Activated T-cell treated with anti-CD3 and anti-CD28 coated beads for 48 hours (primary cell): ENCODE measurements at places on chromosomes 16 and 17.

GRCh38 chr16:65515193-65515592 is 393.3 kb upstream of the CDH11 start:
- DNase-seq, result no peak

DNA sequence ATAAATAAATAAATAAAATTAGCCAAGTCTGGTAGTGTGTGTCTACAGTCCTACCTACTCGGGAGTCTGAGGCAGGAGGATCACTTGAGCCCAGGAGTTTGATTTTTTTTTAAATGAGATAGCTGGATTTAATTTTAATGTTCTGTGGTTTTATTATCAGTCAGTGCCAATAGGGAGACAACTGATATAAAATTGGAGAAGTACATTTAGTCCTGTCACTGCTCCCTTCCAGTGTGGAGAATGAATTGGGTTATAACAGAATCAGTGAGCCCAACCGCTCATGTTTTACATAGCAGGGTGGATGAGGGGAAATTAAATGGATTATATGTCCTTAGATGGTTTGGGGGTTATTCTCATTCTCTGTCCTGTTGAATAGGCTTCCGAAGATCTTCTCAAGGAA is 6.2 kb downstream of the NME1 start:
- DNase-seq, result no peak

- no peak for DNase-seq
Observed at GRCh38 chr17:2644971-2645370, 51.5 kb downstream of the PAFAH1B1 start.

DNA sequence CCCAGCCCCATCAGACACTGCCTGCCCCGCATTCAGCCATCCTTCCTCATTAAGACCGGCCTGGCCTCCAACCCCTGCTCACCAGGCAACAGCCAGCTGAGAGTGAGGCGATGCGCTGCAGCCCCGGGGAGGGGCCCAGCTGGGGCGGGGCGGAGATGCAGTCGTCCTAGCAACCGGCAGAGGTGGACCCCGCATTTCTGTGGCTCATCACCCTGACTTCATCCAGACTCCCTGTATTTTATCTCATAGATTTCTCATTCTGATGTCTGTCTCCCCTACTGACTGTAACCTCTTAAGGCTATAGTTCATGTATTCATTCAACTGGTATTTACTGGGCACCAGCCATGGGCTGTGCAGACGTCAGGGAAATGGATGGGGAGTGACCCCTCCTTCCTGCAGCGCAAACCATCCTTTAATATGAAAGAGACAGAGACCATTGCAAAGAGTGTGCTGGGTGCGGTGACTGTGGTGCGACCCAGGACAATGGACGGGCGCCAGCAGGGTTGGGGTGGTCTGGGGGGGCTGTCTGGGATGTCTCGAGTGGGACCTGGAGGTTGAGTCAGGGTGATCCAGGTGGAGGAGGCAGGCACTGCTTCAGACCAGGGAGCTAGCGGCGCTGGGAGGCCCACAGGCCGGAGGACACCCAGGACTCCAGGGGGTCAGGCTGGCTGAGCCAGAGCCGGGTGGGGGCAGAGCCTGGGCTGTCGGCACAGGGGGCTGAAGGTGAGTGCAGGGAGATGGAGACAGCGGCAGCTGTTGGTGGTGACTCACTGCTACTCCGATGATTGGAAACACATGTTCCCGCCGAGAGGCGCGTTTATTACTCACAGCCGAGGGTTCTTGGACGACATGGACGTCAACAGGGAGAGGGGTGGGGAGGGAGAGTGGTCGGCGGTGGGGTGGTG is 10.5 kb upstream of the TIMP2 start:
- DNase-seq, result no peak

- DNase-seq, result no peak
Observed at GRCh38 chr16:82735186-82735585, 108.4 kb downstream of the CDH13 start.

GRCh38 chr17:68249354-68249765 is 1.5 kb downstream of the AMZ2 start:
- DNase-seq, result no peak

- no peak for DNase-seq
Observed at GRCh38 chr17:17134957-17135333, 71.2 kb downstream of the PLD6 start.

GRCh38 chr17:1174263-1174880 is 5.4 kb downstream of the ABR start:
- DNase-seq, result no peak

GRCh38 chr16:1691956-1692355 is 13.9 kb downstream of the JPT2 start:
- DNase-seq, result no peak

GRCh38 chr17:38579934-38580333 is 25.8 kb downstream of the SRCIN1 start:
- no peak for DNase-seq

DNA sequence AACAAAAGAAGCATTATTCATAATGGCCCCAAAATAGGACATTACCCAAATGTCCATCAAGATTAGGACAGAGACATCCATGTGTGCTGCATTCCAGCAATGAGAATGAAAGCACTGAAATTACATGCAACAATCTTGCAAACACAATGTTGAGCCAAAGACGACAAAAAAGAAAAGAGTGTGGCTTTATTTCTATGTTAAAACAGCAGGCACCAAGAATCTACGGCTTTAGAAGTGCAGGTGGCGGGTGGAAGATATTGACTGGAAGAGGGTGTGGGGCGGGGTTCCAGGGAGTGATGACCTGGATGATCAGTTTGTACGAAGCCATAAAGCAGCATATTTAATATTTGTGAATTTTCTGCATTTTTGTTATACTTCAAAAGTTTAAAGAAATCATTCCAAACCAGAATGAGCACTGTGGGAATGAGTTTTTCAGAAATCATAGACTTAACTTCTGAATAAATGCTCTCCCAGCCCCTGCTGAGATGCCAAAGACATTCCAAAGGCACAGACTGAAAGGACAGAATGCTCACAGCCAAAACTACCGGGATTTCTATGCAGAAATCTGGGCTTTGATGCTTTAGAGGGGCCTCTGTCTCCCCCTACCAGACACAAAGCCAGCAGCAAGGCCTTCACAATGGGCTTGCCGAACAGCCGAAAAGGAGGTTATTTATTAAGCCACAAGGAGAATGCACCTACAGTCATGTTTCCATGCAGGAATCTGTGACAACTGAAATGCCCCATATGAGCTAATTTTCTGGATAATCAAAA is 361.6 kb downstream of the GRIN2A start:
- DNase-seq, result no peak

DNA sequence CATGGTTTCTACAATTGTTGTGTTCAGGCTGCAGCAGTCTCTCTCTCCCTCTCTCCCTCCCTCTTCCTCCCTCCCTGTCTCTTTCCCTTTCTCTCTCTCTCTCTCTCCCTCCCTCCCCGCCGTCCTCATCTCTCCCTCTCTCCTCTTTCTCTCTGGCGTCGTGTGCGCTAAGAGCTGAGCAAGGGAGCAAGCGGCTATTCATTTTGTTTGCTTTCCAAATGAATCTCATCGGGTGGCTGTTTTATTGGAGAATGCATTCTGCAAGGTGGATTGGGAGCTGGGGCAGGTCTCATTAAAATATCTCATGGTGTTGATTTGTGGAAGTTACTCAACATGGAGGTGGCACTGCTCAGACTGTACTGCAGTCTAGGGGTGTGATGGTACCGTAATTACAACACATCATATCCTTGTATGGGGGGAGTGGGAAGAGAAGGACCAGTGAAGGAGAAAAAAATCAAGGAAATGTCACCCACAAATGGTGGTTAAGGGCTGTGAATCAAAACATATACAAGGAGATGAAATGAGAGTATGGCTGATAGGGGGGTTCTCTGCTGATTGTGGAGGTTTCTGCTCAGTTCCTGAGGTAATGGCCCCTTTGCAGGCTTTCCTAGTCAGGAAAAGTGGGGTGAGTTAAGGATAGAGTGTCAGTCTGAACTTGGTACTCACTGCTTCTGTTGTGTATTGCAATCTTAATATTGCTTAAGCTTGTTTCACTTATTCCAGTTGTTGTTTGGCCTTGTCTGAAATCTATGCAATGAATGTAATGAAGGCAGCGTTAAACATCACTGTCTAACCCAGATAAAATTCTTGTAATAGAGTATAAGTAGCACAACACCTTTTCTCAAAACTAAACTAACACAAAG is 2.7 kb downstream of the MSL1 start:
- no peak for DNase-seq

GRCh38 chr16:50606431-50607050 is 58.3 kb downstream of the NKD1 start:
- DNase-seq, result no peak

GRCh38 chr16:80023865-80024264 is 423.3 kb upstream of the MAF start:
- no peak for DNase-seq

DNA sequence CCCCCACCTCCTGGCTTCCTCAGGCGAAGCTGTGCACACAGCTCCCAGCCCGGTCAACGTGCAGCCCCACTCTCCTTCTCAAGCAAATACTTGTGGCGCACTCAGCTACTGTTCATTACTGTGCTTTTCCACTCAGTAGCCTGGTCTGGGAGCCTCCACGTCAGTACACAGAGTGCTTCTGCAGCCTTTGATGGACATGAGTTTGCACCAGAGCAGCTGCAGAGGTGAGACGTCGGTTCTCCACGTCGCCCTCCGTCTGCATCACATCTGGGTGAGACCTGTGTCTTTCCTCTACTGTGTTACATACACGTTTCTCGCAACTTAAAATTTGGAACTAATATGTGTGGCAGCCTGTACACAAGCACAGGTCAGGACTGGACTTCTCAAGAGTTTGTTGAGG is 334.3 kb downstream of the C16orf95 start:
- no peak for DNase-seq

GRCh38 chr16:62700426-62701294 is 664.4 kb upstream of the CDH8 start:
- DNase-seq, result no peak

GRCh38 chr17:19590912-19591551 is 57.4 kb downstream of the SLC47A1 start:
- DNase-seq, result no peak

- no peak for DNase-seq
Observed at GRCh38 chr17:61126473-61127249, 273.0 kb upstream of the TBX2 start.

GRCh38 chr16:10362077-10362863 is 23.6 kb upstream of the ATF7IP2 start:
- DNase-seq, result no peak

- DNase-seq, result no peak
Observed at GRCh38 chr17:77867976-77868713, 90.4 kb upstream of the TNRC6C start.
